ENCODE measurements at places on chromosomes 3 and 15.
A peak's percentile ranks its signal among the peaks of the same experiment; 100 is the strongest.

GRCh38 chr15:57526615-57527014 is 65.1 kb upstream of the MYZAP start:
- no peak overlapping the region for H3K4me3 ChIP-seq
- no peak for DNase-seq
- peaks cover 54% of the 10 kb centered on the region for H3K27me3 ChIP-seq

- H3K36me3 ChIP-seq, result no peaks in the 10 kb centered on the region
- DNase-seq, result no peak
- peaks cover 5% of the 10 kb centered on the region for H3K27me3 ChIP-seq
- H3K27ac ChIP-seq, result no peak overlapping the region
- no peaks in the 10 kb centered on the region for H3K4me1 ChIP-seq
Measured at GRCh38 chr3:54361746-54362283, 239.5 kb downstream of the CACNA2D3 start.

DNA sequence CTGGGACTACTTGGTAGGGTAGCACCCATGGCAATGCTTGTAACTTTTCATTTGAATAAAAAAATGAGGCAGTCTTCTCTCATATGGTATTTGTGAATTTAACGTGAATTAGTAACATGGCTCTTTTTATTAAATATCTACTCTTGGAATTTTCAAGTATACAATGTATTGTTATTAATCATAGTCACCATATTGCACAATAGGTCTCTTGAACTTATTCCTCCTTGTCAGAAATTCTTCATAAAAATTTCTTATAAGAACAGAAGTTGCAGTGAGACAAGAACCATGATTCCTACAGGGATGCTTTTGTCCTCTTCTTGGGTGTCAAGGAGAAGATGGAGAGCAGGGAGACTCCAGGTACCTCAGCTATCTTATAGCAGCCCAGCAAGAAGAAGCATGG is 203.8 kb upstream of the FEZF2 start:
- no peak overlapping the region for H3K4me3 ChIP-seq
- no peak for DNase-seq
- no peak overlapping the region for H3K27ac ChIP-seq
- H3K36me3 ChIP-seq, result no peaks in the 10 kb centered on the region

- H3K4me3 ChIP-seq, result no peak overlapping the region
- H3K36me3 ChIP-seq, result no peaks in the 10 kb centered on the region
- no peaks in the 10 kb centered on the region for H3K27me3 ChIP-seq
- no peak overlapping the region for H3K27ac ChIP-seq
- no peak for DNase-seq
- no peaks in the 10 kb centered on the region for H3K4me1 ChIP-seq
Measured at GRCh38 chr3:118544458-118544857, 490.2 kb downstream of the IGSF11 start.

GRCh38 chr3:189714991-189715961 is 84.1 kb downstream of the TP63 start:
- H3K36me3 ChIP-seq, result no peaks in the 10 kb centered on the region
- peaks cover 13% of the 10 kb centered on the region for H3K4me1 ChIP-seq
- DNase-seq, result no peak
- H3K4me3 ChIP-seq, result no peak overlapping the region
- H3K27me3 ChIP-seq, result no peaks in the 10 kb centered on the region
- peak overlapping the region; percentile 10 for H3K27ac ChIP-seq

DNA sequence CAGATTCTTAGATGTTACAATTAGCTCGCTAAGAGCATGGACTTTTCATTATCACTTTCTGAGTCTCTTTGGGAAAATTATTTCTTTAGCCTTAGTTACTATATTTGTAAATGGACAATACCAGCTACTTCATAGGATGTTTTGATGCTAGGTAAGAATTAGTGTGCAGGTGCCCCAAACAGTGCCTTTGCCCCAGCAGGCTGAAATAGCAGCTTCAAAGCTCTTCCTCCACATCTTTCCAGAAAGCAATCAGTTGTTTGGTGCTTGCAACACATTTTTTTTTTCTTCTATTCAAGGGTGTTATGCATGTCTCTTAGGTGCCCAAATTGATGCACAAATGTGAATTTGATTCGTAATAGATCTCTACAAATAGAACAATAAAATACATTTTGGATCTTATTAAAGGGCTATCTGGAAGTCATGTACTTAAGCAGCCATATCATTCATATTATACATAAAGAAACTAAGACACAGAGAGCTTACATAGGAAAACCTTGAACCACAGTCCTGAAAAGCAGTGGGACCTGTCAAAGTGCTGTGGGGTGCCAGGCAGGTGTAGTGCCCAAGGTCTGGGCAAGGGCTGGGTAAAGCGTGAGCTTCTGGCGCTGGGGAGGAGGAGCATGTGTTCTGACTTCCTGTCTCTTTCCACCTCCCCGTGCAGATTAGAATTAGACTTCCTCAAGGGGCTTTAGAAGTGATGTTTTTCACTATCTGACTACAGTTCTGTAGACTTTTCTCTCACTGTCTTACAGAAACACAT is 62.9 kb downstream of the FNDC3B start:
- DNase-seq, result peak; percentile 12
- H3K4me1 ChIP-seq, result peaks cover 51% of the 10 kb centered on the region
- peak overlapping the region; percentile 68 for H3K4me3 ChIP-seq
- peak overlapping the region; percentile 97 for H3K27ac ChIP-seq

DNA sequence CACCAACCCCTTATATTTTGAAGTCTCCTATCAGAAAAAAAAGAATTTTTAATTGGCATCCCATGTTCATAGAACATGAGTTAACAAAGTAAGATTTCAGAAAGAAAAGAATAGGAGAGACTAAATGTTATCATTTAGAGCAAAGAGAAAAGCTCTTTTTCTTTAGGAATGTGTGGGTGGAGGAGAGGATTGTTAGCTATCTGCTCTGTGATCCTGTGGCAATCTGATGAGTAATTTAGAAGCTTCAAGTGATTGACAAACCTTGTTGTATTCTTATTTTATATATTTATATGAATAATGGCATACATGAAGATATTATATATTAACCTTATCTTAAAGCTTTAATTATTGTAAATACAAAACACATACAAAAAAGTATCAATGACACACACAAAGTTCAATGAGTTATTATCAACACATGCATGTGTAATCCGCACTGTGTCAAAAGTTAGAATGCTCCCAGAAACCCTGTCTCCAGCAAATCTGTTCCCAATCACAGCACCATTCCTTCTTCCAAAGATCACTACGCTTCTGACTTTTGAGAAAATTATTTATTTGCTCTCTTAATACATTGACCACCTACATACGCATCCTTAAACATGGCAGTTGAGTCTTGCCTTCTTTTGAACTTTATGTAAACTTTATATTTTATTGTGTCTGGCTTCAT is 907.4 kb downstream of the MCTP2 start:
- H3K36me3 ChIP-seq, result no peaks in the 10 kb centered on the region
- H3K4me3 ChIP-seq, result no peak overlapping the region
- DNase-seq, result no peak

- H3K4me3 ChIP-seq, result no peak overlapping the region
- H3K27me3 ChIP-seq, result peaks cover 18% of the 10 kb centered on the region
- DNase-seq, result no peak
Measured at GRCh38 chr3:140078343-140078742, 143.4 kb downstream of the CLSTN2 start.

GRCh38 chr3:116886202-116886893 is 176.8 kb downstream of the TUSC7 start:
- no peak overlapping the region for H3K27ac ChIP-seq
- no peak overlapping the region for H3K4me3 ChIP-seq
- H3K36me3 ChIP-seq, result no peaks in the 10 kb centered on the region
- no peaks in the 10 kb centered on the region for H3K27me3 ChIP-seq

DNA sequence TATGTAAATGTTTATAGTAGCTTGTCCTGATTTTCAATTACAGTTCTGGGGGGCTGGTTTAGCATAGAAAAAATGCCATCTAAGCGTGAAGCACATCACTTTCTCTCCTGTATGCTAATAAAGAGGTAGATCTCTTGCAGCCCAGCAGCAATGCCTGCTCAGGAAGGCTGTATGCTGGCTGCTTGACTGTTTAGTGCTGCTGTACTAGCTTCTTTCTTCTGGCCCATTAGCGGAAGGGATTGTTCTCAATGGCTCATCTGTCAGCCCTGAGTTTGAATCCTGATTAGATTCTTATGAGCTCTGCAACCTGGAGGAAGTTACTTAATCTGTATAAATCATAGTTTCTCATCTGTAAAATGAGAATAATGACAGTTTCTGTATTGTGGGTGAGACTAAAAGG is 478.9 kb downstream of the ERC2 start:
- no peak overlapping the region for H3K27ac ChIP-seq
- no peak for DNase-seq
- H3K4me3 ChIP-seq, result no peak overlapping the region
- H3K4me1 ChIP-seq, result no peaks in the 10 kb centered on the region
- no peaks in the 10 kb centered on the region for H3K36me3 ChIP-seq

DNA sequence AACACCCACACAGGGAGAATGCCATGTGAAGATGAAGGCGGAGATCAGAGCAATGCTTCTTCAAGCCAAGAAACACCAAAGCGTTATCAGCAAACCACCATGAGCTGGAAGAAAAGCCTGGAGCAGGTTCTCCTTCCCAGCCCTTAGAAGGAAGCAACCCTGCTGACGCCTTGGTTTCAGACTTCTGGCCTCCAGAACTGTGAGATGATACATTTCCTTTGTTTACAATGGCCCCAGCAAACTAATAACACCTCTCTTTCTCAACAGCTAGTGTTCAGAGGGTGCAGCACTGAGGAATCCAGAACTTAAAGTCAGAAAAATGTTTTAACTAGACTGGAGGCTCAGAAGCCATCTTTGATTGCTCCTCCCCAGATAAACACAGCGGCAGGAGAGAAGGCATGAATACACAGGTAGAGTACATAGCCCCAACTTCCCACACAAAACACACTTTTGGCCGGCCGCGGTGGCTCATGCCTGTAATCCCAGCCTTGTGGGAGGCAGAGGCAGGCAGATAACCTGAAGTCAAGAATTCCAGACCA is 132.4 kb upstream of the LPP start:
- no peaks in the 10 kb centered on the region for H3K36me3 ChIP-seq
- peaks cover 2% of the 10 kb centered on the region for H3K4me1 ChIP-seq
- DNase-seq, result no peak

- DNase-seq, result no peak
- peaks cover 2% of the 10 kb centered on the region for H3K36me3 ChIP-seq
- H3K27ac ChIP-seq, result peak overlapping the region; percentile 93
Measured at GRCh38 chr3:49022688-49023171, 809 bp downstream of the NDUFAF3 start.

DNA sequence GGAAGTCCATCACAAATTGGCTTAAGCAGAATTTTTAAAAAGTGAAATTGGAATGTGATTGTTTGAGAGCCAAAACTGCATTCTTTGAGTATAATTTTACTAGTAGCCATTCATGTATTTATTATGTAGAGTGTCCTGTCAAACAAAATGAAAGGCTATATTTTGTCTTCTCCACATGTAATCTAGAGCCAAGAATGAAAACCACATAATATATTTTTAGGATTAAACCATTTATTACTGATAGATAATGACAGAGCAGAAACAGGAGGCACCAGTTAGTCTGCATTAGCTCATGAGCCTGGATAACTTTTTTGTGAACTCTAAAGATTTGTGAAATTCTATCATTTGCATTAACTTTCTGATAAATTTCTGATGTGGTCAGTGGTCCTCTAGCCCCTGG is 130.2 kb downstream of the FILIP1L start:
- H3K27me3 ChIP-seq, result no peaks in the 10 kb centered on the region
- no peak overlapping the region for H3K27ac ChIP-seq
- DNase-seq, result no peak
- H3K4me3 ChIP-seq, result no peak overlapping the region
- no peaks in the 10 kb centered on the region for H3K36me3 ChIP-seq
- H3K4me1 ChIP-seq, result peaks cover 2% of the 10 kb centered on the region

DNA sequence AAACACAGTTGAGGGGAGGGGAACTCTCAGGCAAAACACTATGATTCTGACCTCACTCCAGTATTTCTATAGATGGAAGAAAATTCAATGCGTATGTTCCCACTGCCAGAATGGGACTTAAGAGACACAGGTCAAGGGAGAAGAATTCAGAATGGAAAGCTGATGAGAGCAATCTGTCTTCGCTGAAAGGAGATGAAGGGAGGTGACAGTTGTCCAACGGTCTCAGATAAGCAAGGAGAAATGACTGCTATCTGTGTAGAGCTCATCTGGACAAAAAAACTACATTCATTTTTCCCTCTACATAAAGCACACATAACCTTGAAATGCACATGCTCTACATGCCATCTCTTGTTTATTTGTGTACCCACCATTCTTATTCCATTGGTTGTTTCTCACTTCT is 405.1 kb downstream of the LSAMP start:
- no peaks in the 10 kb centered on the region for H3K4me1 ChIP-seq
- DNase-seq, result no peak

- H3K4me1 ChIP-seq, result peaks cover 63% of the 10 kb centered on the region
- peak; percentile 55 for DNase-seq
- H3K4me3 ChIP-seq, result peak overlapping the region; percentile 100
- no peaks in the 10 kb centered on the region for H3K27me3 ChIP-seq
- peaks cover 14% of the 10 kb centered on the region for H3K36me3 ChIP-seq
Measured at GRCh38 chr15:81296673-81297072, 27.3 kb downstream of the STARD5 start.

DNA sequence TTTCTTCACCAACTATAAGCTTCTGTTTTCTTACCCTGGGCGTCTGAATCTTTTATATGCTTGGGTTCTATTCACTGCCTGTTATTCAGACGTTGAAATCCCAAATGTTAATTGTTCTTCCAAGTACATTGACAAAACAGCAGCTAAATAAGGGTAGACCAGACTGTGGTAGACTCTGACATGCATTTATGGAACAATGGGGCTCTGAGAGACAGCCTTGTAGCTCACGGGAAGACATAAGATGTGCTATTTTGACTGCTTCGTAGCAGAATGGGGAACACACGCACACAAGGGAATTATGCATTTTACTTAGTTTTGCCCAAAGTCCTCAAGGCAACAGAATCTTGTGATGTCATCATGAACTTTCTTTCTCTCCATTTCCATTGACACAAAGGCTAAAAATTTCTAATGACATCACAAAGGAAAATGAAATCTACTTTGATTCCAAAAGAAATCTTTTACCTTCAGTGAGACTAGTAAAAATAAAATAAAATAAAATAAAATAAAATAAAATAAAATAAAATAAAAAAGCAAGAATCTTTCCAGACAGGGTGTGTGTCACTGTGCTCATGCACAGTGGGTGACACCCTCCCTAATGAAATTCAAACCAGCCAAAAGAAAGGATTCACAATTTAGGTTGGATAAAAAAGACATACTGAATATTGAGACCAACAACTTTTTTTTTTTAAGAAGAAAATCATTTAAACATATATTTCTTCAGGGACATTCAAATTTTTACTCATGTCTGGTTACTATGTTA is 346.6 kb downstream of the ZBTB20 start:
- peaks cover 24% of the 10 kb centered on the region for H3K4me1 ChIP-seq
- DNase-seq, result no peak
- no peak overlapping the region for H3K4me3 ChIP-seq
- H3K27me3 ChIP-seq, result no peaks in the 10 kb centered on the region
- H3K36me3 ChIP-seq, result peaks cover 10% of the 10 kb centered on the region

GRCh38 chr3:56724676-56725075 is 41.6 kb upstream of the TASOR start:
- H3K27ac ChIP-seq, result peak overlapping the region; percentile 85
- no peak overlapping the region for H3K4me3 ChIP-seq
- H3K27me3 ChIP-seq, result no peaks in the 10 kb centered on the region
- no peak for DNase-seq
- H3K4me1 ChIP-seq, result peaks cover 26% of the 10 kb centered on the region
- peaks cover 9% of the 10 kb centered on the region for H3K36me3 ChIP-seq
